T-cell (primary cell): ENCODE measurements at places on chromosomes 11 and 22. TPM values are rescaled to one million over a fixed set of nuclear protein-coding genes. Genes with fewer than 3 reads are reported as not detected.

- H3K36me3 ChIP-seq: peaks cover 27% of the 10 kb centered on the region
- DNase-seq: no peak
- H3K27ac ChIP-seq: no peak overlapping the region
- no peaks in the 10 kb centered on the region for H3K27me3 ChIP-seq
These were observed 29.5 kb downstream of the C2CD3 start for GRCh38 chr11:74141241-74141695.

Gene TBX10
- not detected for total RNA-seq

Gene PGA5
- not detected for total RNA-seq

- DNase-seq: no peak
- H3K4me3 ChIP-seq: no peak overlapping the region
- H3K27me3 ChIP-seq: no peaks in the 10 kb centered on the region
These were observed 24.0 kb downstream of the SLC43A1 start for GRCh38 chr11:57491371-57492061.

DNA sequence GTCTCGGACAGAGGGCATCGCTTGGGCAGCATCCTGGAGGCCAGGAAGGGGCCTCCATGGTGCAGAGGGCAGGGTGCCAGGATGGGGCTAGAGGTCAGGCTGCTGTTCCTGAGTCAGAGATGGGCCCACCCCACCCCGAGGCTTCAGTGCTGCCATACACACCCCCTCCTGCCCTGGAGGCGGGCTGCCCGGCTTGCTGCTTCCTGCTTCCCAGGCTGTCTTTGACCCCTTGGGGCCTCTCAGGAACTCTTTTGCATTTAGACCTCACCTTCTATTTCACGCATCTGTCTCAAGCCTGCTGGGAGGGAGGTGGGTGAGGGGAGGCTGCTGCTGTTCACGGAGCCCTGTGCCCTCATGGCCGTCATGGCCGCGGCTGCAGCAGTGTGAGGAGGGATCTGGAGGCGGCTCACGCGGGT, 6.6 kb upstream of the GRAMD4 start:
- no peak overlapping the region for H3K27ac ChIP-seq
- H3K4me3 ChIP-seq: peak overlapping the region; percentile 76
- H3K27me3 ChIP-seq: no peaks in the 10 kb centered on the region

Gene PHLDA2
- total RNA-seq: 0.65 TPM

GRCh38 chr11:101576456-101576855, 7.4 kb downstream of the TRPC6 start:
- H3K4me3 ChIP-seq: no peak overlapping the region
- no peaks in the 10 kb centered on the region for H3K27me3 ChIP-seq
- H3K27ac ChIP-seq: no peak overlapping the region
- no peaks in the 10 kb centered on the region for H3K36me3 ChIP-seq
- no peaks in the 10 kb centered on the region for H3K4me1 ChIP-seq

DNA sequence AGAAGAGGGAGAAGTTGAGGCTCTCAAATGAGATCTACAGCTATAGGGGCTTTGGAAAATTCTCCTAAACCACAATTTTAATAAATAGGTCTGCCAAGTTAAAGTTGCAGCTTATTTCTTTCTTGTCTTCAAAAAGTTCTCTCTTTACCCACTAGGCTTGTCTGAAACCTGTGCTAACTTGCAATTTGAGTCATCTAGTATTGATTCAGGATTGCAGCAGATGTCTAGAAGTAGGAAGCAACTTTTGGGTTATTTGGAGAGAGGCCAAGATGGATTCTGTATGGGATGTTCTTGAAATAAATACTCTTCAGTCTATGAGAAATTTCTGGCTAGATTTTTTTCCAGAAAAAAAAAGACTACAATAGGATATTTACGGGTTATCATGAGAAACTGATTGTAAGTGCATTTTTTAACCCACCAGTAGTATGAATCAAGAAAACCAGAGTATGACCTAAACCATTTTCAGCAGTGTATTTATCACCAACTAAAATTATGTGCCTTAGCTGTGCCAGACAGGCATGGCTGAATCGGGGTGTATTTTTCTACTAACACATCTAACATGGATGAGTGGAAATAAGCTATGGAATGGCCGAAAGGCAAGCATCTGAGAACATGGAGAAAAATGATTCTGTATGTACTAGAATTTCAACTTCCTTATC, 4.9 kb upstream of the RAB38 start:
- H3K36me3 ChIP-seq: no peaks in the 10 kb centered on the region
- H3K4me1 ChIP-seq: peaks cover 6% of the 10 kb centered on the region
- H3K27ac ChIP-seq: no peak overlapping the region
- H3K27me3 ChIP-seq: no peaks in the 10 kb centered on the region
- H3K4me3 ChIP-seq: no peak overlapping the region
- DNase-seq: no peak

Gene MS4A15
- not detected for total RNA-seq

GRCh38 chr11:66012371-66012945, 650 bp downstream of the CST6 start:
- no peak for DNase-seq
- H3K4me3 ChIP-seq: no peak overlapping the region
- H3K36me3 ChIP-seq: no peaks in the 10 kb centered on the region
- no peak overlapping the region for H3K27ac ChIP-seq
- H3K27me3 ChIP-seq: peaks cover 39% of the 10 kb centered on the region

- no peak for DNase-seq
- H3K36me3 ChIP-seq: no peaks in the 10 kb centered on the region
- peaks cover 7% of the 10 kb centered on the region for H3K27me3 ChIP-seq
- no peak overlapping the region for H3K27ac ChIP-seq
These were observed 13.2 kb downstream of the IFITM10 start for GRCh38 chr11:1737080-1737757.

DNA sequence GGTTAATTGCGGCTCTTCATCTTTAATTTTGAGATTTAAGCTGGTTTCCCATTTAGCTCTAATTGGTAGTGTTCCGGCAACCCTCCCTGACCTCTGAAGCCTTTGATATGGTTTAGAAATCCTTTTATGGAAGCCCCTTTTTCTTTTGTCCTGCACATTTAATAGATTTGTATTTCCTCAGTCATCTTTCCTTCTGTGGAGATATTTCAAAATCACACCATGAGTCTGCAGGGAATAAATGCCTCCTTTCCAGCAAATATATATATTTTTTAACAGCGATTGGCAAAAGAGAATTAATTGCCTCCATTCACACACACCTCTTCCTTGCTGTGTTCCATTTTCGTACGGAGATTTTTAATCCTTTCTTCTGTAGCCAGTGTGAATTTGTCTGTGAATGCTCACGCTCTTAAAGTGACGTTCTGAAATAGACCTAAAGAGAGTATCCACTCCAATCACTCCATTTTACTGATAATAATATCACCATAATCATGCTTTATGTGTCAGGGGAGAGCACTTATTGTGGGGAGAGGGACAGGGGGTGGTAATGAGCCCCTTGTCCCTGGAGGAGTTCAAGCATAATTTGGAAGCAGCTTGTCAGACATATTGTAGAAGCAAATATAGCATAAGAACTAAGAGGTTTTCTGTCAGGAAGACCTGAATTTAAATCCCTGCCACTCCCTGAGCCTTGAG, 142.5 kb upstream of the SYT13 start:
- no peak overlapping the region for H3K27ac ChIP-seq
- H3K4me3 ChIP-seq: no peak overlapping the region
- peaks cover 15% of the 10 kb centered on the region for H3K27me3 ChIP-seq
- H3K36me3 ChIP-seq: no peaks in the 10 kb centered on the region
- no peak for DNase-seq

Gene GVQW3
- total RNA-seq: 6.5 TPM

DNA sequence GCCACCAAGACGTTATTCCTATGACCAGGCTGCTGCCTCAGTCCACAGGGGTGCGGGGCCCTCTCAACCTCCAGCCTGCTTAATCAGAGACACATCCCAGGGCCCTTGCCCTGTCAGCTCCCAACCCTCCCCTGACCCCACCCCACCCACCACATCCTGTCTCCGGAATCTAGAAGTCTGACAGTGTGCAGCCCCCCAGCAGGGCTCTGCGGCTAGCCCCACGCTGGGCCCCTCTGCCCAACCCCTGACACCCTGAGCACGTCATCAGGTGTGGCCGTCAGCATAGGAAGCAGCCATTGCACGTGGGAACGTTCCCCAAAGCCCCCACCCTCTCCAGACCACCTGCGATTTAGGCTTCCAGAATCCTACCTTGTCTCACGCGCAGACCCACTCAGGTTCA, 34.3 kb upstream of the IGSF9B start:
- no peaks in the 10 kb centered on the region for H3K27me3 ChIP-seq
- peaks cover 12% of the 10 kb centered on the region for H3K4me1 ChIP-seq
- no peak overlapping the region for H3K4me3 ChIP-seq
- DNase-seq: no peak

Gene PTS
- total RNA-seq: 15.1 TPM

Gene TRIM66
- 23.4 TPM for total RNA-seq

DNA sequence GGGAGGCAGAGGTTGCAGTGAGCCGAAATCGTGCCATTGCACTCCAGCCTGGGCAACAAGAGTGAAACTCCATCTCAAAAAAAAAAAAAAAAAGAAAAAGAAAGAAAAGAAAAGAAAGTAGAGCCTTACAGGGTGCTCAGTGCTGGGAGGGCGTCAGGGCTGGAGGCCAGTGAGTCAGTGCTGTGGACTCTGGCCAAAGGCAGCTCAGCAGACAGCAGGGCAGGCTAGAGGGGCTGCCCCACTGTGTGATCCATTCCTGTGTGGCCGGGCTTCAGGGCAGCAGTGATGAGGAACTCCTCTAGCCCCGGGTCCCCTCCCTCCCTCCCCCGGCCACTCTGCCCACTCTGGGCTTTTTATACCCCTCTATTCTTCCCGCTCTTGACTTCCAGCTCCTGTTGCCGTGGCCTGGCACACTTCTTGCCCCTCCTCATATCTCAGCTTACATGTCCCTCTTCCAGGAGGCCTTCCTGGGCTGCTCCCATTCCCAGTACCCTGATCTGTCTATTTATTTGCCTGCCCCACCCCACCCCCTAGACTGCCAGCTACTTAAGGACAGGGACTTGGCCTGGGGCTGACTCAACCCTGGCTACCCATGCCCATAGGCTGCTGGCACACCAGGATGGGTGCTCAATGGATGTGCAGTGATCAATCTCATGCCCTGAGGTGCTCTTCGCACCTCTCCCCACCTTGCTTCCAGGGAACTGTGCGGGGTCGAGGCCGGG, 10.1 kb downstream of the SYT12 start:
- H3K4me3 ChIP-seq: no peak overlapping the region
- no peaks in the 10 kb centered on the region for H3K36me3 ChIP-seq
- H3K27ac ChIP-seq: no peak overlapping the region
- DNase-seq: no peak
- H3K4me1 ChIP-seq: no peaks in the 10 kb centered on the region

Gene NRGN
- total RNA-seq: 1.2 TPM

Gene SIPA1
- 249 TPM for total RNA-seq

DNA sequence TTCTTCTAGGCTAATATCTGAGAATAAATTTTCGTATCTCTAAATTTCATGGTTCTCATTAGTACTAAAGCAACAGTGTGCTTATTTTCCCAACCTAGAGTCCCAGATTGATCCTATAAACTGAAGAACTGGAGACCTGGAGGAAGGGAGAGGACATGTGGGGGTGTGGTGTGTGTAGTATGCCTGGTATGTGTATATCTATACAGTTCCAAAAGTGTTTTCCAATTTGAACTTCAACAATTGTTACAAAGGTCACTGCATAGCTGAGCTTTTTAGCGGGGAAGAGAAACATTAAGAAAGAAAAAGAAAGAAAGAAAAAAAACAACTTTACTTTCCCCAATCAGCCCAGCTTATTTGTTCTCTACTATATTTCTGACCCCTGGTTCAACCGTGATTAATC, 152.1 kb downstream of the SOX6 start:
- H3K36me3 ChIP-seq: no peaks in the 10 kb centered on the region
- H3K4me3 ChIP-seq: no peak overlapping the region
- H3K4me1 ChIP-seq: no peaks in the 10 kb centered on the region
- no peak for DNase-seq
- H3K27ac ChIP-seq: no peak overlapping the region

DNA sequence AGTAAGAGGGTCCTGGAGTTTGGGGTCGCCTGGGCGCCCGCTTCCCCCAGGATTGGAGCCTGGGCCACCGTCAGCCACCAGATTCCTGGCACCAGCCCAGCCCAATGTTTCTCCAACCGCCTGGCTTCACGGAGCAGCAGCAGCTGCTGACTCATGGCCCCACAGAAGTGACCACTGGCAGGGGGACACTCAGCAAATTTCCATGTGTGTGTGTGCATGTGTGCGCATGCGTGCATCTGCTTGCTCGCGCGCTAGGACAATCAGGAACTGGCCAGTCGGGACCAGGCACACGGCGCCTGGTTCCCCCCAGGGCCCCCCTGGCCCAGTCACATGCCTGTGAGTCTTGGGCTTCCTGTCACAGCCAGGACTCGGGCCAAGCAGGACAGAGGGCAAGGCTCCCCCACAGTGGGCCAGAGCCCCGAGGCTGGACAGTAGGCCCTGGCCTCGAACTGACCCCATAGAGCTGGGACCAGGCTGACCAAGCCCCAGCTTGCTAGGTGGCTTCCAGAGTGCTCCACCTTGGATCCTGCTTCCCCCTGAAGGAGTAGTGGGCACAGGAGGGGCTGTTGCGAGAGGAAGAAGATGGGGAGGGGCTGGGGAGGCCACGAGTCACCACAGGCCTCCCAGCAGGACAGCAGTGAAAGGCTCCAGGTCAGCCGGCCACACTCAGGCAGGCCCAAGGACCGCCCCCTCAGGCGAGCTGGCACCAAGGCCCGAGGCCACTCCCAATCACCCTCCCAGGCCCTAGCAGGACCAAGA, 3.2 kb downstream of the CTSD start:
- peaks cover 86% of the 10 kb centered on the region for H3K4me1 ChIP-seq
- H3K4me3 ChIP-seq: no peak overlapping the region
- DNase-seq: no peak
- peaks cover 29% of the 10 kb centered on the region for H3K36me3 ChIP-seq
- no peaks in the 10 kb centered on the region for H3K27me3 ChIP-seq

DNA sequence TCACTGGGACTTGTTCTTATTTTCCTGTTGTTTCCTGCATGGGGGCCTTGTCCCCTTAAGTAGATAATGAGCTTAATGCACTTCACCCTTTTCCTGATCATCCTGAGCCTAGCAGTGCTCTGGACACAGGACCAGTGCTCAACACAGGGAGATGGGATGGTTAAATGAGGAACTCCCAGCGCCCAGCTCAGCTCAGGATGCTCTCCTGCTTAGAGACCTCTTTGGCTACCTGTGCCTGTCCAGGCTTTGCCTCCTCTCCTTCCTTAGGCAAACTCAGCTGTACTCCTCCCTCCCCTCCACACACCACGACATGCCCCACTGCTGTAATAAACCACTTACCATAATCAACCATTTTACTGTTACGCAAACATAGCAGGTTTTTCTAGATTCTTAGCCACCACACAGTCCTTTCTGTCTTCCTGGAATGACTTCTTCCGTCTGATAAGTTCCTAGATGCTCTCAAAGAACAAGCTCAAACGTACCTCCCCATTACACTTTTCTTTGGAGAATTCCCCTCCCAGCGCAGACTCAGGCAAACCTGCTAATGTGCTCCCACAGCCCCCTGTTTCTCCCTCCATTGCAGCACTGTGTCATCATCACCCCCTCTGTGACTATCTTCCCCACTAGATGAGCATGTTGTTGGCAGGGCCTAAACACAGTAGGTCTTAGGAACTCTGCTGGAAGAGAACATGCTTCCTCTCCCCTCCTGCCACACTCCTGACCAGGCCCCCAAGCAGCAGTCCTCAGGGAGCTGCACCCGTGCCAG, 113.6 kb downstream of the MICAL2 start:
- H3K27me3 ChIP-seq: no peaks in the 10 kb centered on the region
- DNase-seq: no peak
- H3K36me3 ChIP-seq: peaks cover 38% of the 10 kb centered on the region
- H3K4me1 ChIP-seq: peaks cover 52% of the 10 kb centered on the region
- peak overlapping the region; percentile 70 for H3K27ac ChIP-seq
- no peak overlapping the region for H3K4me3 ChIP-seq
